ENCODE measurements at places on chromosomes 5 and 9.

DNA sequence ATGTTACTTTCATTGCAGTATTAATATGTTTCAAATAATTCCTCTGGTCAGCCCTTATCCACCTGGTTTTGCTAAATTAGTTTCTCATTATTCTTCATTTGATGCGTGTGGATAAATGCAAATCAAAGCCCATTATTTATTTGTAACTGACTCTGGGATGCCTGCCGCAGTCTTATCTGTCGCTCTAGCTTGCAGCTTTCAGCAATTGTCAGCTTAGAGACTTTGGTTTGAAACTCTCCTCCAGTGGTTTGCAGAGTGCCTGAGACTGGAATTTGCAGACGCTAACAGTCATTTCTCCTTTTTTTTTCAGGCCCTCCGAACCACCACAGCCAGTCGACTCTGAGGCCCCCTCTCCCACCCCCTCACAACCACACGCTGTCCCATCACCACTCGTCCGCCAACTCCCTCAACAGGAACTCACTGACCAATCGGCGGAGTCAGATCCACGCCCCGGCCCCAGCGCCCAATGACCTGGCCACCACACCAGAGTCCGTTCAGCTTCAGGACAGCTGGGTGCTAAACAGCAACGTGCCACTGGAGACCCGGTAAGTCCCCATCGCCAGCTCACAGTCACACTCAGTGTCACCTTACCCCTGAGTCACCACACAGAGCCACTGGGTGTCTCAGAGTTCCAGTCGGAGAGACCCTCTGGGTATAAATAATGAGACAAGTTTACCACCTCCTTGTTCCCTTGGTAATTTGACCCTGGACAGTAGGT, 339.0 kb upstream of the WWC1 start:
- no peak for DNase-seq

GRCh38 chr5:115428676-115429075, 115.9 kb downstream of the FEM1C start:
- no peak for DNase-seq

- no peak for DNase-seq
Observed at GRCh38 chr9:135448663-135449100, 30.9 kb upstream of the PPP1R26 start.

DNA sequence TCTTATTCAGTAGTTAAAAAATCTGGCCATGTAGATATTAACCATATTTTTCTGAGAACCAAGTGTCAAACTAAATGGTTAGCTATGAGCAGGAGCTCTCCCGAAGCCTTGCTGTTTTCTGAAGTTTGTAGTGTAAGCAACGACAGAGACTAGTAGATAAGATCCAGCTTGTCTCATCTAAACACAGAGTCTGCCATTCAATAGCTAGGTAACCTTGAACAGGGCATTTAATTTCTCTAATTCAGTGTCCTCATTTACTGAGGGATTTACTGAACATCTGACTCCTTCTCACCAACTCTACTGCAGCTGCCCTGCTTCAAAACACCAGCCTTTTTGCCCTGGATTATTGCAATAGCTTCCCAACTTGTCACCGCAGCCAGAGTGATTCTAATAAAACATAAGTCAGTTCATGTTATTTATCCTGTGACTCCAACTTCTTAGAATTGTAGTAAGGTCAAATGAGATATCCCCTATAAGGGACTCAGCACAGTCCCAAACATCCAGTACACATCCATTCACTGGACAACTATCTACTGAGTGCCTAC, 337.0 kb downstream of the PLK2 start:
- DNase-seq, result no peak

DNA sequence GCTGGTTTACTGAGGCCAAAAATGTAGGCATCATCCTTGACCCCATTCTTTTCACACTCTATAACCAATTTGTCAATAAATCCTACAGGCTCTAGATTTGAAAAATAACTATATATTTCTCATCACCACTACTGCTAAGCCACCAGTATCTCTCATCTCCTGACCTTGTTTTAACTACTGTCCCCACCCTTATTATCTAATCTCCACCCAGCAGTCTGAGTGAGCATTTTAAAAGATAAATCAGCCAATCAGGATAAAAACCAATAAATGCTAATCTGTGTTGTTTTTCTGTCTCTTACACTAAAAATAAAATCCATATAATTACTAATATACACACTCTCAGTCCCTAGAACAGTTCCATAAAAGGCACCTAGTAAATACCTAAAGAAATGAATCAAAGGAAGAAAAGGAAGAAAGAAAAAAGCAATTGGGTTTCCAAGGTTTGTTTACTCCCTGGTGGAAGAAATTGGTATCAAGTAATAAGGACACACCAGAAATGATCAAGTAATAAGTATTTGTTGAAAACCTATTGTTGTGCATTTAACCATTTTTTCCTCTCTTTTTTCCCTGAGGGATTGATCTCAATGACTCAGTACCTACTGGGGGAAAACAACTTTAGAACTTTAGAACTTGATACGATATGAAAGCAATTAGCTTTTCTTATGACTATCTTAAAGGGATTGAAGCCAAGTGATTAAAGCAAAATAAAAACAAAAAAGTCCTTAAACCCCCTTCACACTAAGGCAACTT, 19.3 kb downstream of the MRPS27 start:
- DNase-seq, result no peak

DNA sequence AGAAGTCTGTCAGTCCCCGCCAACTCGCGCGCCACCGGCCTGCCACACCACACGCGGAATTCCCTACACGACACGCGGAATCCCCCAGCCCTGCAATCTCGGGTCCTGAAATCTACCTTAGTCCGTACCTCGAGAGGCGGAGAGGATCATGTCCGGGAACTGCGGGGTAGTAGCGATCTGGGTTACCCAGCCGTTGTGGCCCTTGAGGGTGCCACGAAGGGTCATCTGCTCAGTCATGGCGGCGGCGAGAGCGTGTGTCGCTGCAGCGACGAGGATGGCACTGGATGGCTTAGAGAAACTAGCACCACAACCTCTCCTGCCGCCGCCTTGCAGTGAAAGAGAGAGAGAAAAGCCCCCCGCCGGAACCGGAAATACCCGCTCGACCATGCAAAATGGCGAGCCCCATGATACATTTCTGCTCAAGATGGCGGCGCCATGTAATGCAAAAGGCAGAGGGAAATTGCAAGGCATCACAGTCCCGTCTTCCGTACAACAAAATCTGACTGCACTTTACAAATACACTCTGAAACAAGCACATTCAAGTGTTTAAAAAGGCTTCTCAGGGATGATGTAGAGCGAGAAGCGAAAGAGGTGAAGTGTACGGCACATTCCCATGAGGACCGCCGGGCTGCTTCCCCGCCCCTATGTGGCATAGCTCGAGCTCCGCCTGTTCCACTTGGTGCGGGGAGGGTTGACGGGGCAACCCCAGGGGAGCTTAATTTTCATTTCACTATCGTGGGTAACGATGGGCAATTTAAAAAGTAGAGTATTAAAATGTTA, at the start of gene RACK1:
TSS of gene RACK1 (minus strand) at position 343 of the 780 bp plus-strand sequence. CDS start at position 237, 106 bp downstream.
- DNase-seq, result peak; percentile 81

DNA sequence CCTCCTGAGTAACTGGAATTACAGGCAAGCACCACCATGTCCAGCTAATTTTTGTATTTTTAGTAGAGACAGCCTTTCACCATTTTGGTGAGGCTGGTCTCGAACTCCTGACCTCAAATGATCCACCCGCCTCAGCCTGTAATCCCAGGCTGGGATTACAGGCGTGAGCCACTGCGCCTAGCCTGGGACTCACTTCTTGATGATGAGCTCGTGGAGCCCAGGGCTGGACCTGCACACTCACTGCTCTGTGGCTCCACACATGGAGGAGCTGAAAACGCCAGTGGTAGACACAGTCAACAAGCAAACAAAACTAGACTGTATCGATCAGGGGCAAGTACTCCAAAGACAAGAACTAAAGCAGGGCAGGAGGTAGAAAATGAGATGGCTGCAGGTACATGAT, 59.8 kb upstream of the RPL26L1 start:
- DNase-seq, result no peak

DNA sequence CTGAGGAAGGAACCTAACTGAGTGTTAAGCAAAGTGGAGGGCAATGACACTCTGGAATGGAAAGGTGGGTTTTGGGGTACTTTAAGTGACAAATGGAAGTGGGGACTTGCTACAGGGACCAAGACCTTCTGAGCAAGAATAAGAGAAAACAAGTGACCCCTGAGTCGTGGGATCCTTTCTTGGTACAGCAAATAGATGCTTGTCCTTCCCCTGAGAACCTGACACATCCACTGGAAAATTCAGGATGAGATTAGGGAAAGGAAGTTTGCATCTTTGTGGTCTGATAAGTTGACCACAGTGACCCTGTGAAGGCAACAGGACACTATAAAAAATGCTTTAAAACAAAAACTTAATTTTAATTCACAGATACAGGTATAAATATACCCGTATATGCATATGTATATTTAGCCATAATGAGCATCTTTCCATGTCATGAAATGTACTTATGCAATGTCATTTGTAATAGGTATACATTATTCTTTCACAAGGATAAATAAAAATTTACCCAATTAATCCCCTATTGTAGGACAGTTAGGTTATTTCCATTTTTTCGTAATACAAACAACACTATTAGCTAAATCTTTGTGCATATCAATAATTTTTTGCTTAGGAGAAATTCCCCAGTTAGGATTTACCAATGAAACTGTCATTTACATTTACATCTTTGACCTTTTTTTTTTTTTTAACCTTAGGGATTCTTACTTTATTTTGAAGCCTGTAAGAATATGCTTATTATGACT, 2.0 kb upstream of the IRF1 start:
- DNase-seq, result no peak

GRCh38 chr5:138929571-138929955, 54.4 kb upstream of the LRRTM2 start:
- no peak for DNase-seq

DNA sequence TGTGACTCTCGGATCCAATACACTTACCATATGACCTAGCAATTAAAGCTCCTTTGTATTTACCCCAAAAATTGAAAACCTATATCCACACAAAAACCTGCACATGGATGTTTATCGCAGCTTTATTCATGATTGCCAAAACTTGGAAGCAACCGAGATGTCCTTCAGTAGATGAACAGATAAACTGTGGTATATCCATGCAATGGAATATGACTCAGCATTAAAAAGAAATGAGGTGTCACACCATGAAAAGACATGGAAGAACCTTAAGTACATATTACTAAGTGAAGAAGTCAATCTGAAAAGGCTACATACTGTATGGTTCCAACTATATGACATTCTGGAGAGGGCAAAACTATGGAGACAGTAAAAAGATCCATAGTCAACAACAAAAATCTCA, 82.0 kb upstream of the PHF24 start:
- no peak for DNase-seq

GRCh38 chr9:135582541-135582940, 21.0 kb downstream of the PAEP start:
- no peak for DNase-seq

DNA sequence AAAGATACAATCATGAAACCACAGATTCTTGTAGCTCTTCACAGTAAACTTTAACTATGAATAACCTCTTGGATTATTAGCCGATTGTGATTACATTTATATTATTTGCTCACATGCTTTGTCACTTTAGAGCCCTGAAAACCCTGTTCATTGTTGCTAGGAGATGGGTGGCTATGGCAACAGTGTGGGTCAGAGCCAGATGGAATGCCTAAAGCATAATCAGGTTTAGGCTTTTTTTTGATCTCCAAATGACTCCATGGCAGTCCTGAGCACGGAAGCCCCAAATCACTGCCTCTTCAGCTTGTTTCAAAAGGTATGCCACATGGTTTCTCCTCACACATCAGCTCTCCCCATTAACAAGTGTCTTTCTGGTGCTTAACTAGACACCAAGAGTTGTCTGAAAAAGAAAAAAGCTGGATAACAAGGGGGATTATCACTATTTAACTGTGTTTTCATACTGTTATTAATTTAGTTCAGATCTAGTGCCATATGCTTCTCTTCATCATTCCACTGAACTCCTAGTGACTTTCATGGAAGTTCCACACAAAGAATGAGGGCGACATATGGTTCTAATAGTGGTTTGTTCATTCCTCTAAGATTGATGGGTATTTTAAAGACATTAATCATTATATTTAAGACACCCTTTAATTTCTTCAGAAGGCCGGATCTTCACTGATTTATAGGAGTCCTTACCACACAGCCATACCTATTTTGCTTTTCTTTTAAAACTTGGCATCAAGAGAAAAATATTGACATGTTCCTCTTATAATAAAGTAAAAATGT, 88.8 kb upstream of the PAM start:
- no peak for DNase-seq

GRCh38 chr5:133714161-133714915, 102.0 kb upstream of the FSTL4 start:
- no peak for DNase-seq

DNA sequence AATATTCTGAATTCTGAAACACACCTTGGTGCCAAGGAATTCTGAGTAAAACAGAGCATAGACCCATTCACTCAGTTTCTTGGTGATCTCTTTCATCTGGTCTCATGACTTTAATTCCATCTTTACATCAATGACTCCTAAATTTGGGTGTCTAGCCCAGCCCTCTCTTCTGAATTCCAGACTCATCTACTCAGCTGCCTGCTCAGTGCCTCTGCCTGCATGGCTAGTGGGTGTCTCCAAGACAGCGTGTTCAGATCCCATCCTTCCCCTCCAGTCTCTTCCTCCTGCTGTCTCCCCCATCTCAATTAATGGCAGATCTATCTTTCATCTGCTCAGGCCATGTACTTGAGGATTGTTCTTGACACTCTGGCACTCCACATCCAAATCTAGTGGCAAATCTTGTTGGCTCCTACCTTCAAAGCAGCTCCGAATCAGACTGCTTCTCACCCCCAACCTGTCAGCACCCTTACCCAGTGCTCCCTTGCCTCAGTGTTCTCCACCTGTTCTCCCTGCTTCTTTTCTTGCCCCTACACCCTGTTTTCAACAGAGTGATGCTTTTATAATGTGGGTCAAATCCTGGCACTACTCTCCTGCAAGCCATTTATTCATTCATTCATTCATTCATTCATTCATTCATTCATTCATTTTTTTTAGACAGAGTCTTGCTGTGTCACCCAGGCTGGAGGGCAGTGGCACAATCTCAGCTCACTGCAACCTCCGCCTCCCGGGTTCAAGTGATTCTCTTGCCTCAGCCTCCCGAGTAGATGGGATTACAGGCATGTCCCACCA, 5.3 kb downstream of the CAVIN4 start:
- DNase-seq, result no peak

- no peak for DNase-seq
Observed at GRCh38 chr5:21058289-21058688, 1070.3 kb upstream of the CDH18 start.

DNA sequence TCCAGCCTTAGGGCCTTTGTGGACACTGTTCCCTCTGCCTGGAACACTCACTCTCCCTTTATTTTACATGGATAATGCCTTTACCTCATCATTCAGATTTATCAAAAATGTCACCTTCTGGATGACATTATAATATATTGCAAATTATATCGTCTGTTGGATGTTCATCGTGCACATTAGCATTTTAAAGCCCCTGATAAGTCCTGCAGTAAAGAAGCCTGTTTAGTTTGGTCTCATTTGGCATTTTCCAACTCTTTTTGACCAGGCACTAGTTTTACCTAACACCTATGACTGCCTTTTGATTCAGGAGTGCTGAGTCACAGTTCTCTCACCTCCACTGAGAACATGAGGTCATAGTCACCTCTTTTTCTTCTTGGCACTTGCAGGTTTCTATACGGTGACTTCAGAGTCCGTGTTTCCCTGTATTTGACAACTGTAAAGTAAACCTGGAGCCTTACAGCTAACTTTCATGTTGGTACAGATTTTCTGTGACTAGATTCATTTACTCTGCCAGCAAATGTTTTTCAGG, 57.7 kb upstream of the STC2 start:
- DNase-seq, result no peak

Data from activated T-helper 1 cell treated with anti-CD3 and anti-CD28 coated beads, Interleukin-2, amount 50 U/mL, for 16 hours (primary cell).